ENCODE measurements at places on chromosomes 2 and 18.

- no peak for DNase-seq
These were observed 1.6 kb downstream of the ELAC1 start for GRCh38 chr18:50969448-50969847.

DNA sequence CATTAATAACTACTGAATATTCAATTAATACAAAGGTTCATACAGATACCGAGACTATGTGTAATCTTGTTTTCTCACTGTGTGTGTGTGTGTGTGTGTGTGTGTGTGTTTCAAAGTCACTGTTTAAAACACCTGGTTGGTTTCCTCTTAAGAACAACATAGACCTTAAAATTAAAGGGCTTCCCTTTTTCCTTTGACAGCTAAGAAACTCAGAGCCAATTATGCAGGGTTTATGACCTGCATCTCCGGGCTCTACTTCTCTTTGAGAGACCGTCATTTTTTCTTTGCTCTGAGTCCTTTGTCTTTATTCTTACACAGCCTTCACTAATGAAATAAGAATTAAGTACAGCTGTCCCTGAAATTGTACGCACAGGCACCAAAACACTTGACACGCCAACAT is 145.6 kb downstream of the HDAC4 start:
- DNase-seq = no peak

DNA sequence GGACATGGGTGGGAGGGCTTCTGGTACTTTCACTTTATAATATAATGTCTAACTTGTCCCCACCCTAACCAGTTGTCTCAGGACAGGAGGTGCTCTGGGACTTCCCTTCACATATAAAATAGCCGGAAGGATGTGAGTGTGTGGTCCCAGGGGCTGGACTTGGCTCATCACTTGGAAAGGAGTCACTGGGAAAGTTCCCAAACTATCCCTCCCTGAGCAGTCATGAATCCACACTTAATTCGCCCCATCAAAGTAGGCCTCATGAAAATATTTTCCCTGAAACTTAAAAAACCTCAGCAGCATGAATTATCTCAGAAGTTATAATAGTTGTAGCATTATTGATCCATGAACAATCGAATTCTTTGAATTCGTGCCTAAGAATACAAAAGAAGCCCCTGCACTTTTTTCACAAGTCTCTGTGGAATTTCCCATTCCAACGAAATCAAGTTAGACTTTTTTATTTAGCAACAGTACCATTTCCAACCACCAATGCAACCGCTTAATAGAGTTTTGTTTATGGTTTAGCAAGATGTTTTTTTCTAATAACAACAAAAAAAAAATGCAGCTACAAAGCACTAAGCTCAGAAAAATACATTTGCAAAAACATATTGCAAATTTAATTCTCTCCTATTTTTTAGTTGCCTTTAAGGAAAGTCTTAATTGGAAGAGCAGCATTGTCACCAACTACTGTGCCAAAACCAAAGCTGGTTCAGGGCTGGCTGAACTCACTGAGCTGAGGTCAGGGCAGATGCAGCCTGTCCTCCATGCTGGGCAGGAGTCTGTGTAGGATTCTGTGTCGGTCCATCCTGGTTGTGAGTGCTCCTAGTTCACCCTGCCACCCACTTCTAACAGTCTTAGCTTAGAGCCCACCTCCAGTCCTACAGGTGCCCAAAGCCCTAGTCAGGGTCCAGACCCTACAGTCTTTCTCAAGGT is 68.8 kb upstream of the SPTBN1 start:
- no peak for DNase-seq

DNA sequence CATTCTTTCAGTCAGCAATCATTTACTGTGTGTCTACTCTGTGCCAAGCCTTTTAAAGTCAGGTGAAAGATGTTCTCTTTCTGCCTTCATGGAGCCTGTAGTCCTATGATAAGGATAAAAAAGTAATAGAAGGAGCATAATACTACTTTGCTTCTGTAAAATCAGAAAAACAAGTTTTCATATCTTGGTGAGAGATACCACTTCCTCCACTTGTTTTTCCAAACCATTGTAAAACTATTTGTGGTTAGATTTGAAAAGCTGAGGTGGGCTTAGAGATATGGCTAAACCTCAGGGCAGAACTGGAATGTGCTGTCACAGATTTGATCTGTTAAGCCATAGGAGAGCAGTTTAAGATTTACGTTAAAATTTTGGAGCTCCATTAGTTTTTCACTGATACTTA is 104.7 kb upstream of the FAM117B start:
- no peak for DNase-seq

- DNase-seq = no peak
These were observed 149.0 kb downstream of the GLI2 start for GRCh38 chr2:120884472-120885290.
